ENCODE measurements at places on chromosomes 12 and 14.

DNA sequence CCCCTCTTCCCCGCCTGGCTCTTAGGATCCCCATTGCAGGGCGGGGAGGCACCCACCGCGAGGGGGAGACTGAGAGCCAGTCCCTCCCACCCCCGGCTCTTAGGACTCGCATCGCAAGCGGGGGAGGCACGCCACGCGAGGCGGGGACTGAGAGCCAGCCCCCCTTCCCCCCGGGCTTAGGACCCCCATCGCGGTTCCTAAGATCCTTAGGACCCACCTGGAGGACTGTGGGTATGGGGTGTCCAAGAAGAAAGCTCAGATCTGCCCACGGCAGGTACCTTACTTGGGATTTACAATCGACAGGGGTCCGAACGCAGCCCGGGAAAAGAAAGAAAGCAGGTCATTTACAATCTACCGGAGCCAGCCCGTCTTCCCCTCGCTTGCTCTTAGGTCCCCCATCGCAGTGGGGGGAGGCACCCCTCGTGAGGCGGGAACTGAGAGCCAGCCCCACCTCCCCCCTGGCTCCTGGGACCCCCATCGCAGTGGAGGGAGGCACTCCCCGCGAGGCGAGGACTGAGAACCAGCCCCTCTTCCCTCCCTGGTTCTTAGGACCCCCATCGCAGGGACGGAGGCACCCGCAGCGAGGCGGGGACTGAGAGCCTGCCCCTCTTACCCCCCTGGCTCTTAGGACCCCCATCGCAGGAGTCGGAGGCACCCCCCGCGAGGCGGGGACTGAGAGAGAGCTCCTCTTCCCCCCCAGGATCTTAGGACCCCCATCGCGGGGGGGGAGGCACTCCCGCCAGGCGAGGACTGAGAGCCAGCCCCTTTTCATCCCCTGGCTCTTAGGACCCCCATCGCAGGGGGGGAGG lies 43.7 kb downstream of the DDX11 start:
- peak; percentile 45 for DNase-seq

DNA sequence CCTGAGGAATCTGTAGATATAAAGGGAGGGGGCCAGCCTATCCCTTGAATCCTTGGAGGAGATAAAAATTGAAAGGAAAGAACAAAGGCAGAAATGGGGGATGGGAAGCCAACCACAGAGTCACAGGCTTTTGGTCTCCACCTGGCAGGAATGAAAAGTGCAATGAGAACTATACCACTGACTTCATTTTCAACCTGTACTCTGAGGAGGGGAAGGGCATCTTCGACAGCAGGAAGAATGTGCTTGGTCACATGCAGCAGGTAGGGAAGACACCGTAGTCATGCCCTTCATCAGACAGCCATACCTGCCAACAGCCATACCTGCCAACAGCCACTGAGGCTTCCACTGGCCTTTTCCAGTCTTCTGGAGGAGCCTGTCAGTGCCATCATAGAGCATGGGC lies 13.4 kb downstream of the ASB8 start:
- no peak for DNase-seq

- no peak for DNase-seq
Measured at GRCh38 chr14:98501836-98502235, 770.2 kb downstream of the BCL11B start.

DNA sequence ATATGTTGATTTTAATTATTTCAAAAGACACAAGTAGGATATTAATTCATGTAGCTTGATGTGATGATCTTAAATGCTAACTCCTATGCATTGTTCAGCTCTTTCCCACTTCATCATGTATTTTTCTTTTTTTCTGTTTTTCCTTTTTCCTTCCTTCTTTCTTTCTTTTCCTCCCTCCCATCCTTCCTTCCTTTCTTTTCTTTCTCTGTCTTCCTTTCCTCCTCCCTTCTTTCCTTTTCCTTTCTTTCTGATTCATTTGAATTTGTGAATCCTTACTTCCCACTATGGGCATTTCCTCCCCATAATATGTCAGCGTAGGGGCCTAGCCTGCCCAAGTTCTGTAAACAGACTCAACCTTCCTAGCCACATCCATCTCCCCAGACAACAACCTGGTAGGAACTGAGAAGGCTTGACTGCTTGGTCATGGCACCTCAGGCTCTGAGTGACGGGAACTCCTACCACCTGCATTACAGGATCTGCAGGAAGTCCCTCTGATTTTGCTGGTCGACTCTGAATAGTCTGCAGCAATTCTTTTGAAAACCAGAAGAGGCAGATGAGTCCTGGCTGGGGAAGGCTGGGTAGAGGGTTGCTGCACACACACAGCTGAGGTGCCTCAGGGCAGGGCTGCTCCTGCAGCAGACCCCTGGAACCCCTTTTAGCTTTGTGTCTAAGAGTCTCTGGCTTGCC lies 33.4 kb upstream of the BHLHE41 start:
- DNase-seq = no peak

- DNase-seq = no peak
Measured at GRCh38 chr14:100747736-100748135, 21.0 kb downstream of the DLK1 start.

DNA sequence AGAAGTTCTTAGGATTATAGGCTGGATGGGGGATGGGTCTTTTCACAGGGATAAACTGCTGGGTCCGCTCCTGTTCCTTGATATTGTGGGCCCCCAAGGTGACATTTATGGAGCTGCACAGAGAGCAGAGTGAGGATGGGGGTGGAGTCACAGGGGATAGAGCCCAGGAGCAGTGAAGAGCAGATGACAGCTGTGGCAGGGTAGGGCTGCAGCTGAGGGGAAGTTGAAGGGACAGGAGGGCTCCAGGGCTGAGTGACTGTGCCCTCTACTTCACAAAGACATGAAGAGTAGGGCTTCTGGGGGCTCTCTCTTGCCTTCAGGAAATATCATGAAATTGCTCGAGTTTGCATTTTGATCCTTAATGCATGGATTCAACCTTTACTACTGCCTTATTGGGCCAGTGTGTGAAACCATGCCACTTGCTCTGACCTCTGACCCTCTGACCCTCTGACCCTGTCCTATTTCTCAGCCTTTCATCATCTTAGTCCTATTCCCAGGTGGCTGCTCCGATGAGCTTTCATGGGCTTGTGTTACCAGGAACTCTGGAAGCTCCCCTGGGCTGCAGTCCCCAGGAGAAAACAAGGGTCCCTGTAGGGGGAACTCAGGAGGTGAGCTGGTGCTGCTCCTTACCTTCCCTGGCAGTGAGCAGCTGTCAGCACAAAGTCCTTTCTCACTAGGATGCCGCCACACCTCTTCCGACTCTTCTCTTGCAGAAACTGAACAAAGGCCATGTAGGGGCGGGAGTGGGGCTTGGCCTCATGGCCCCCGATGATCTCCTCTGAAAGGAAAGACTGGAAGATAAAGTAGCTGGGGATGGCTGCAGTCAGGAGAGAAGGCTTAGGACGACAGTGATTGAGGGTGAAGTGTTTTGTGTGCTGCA lies 1.6 kb downstream of the GZMH start:
- DNase-seq = no peak

DNA sequence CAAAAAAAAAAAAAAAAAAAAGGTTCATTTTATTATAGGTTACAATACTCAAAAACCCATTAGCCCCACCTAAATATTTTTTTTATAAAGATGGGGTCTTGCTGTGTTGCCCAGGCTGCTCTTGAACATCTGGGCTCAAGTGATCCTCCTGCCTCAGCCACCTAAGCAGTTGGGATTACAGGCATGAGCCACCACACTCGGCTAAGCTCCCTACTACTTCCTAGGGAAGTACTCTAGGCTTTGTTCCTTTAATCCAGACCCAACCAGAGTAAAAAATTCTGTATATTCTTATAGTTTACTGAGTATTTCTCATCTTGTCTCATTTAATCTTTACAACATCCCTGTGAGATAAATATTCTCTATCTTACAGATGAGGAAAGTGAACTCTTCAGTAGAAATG lies 50.7 kb downstream of the RBMS2 start:
- no peak for DNase-seq

DNA sequence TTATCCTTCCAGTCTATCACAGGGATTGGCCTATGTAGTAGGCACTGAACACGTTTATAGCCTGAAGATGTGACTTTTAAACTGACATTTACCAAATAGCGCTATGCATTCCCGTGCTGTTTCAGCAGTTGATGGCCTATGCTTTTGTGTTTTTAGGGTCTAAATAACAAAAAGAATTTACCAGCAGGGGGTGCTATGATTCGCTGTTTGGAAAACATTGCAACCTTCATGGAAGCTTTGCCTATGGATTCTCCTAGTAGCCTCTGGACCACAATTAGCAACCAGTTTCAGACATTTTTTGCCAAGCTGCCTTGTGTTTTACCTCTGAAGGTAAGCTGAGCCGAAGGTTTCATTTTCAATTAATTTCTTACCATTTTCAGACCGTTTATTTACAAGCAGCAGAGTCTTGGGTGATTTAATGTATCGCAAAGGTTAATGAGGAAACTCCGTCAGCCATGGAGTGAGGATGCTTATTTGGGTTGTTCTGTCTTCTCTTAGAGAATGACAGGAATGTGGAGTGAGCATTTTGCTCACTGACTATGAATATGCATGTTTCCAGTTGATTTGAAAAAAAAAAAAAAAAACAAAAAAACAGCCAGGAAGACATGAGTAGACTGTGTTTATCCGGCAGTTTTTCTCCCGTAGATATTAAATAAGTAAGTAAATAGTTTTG lies 133.1 kb downstream of the PRIMA1 start:
- no peak for DNase-seq

GRCh38 chr12:12399161-12399560 lies 42.3 kb downstream of the BORCS5 start:
- no peak for DNase-seq

- DNase-seq = no peak
Measured at GRCh38 chr14:64733321-64733720, 29.1 kb downstream of the PLEKHG3 start.

GRCh38 chr14:89447182-89447944 lies 30.3 kb upstream of the FOXN3 start:
- DNase-seq = no peak

- DNase-seq = no peak
Measured at GRCh38 chr12:72072592-72073212, 134.1 kb downstream of the TPH2 start.

All from activated CD4-positive, alpha-beta T cell treated with anti-CD3 and anti-CD28 coated beads for 1 hour (primary cell).